ENCODE measurements at places on chromosomes 3 and 15.

DNA sequence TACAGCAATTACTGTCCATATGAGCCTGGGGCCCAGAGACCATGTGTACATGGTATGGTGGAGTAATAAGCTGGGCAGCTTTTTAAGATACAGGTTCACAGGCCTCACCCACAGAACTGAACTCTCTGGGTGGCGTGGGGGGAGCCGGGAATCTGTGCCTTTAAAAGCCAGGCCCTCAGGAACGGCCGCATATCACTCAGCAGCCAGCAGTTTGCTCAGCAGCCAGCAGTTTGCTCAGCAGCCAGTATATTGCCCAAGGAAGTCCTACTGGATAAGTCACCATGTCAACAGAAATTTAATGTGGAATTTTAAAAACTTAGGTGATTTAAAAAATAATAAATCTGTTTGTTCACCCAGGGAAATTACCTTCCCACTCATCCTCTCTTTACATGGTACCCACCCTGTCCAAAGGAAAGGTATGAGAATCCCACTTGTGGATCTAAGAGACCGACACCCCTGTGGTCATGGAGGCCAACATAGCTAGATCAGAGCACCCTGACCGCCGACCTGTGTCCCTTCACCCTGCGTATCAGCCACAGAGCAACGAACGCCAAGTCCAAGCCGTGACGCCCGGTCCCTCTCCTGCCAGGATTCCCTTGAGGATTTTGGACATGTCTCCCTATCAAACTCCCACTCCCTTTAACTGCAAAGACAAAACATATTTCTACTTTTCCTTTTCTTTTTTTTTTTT is 95.7 kb upstream of the CHRM5 start:
- DNase-seq, result no peak

- DNase-seq, result no peak
Observed at GRCh38 chr3:50412231-50412754, 53.0 kb upstream of the TMEM115 start.

- no peak for DNase-seq
Observed at GRCh38 chr15:61248790-61249189, 19.7 kb upstream of the RORA start.

GRCh38 chr3:98460220-98460619 is 2.8 kb upstream of the OR5K1 start:
- DNase-seq, result no peak

GRCh38 chr3:106810300-106810875 is 566.9 kb upstream of the CCDC54 start:
- no peak for DNase-seq

GRCh38 chr3:20316238-20316637 is 130.2 kb upstream of the SGO1 start:
- DNase-seq, result no peak

DNA sequence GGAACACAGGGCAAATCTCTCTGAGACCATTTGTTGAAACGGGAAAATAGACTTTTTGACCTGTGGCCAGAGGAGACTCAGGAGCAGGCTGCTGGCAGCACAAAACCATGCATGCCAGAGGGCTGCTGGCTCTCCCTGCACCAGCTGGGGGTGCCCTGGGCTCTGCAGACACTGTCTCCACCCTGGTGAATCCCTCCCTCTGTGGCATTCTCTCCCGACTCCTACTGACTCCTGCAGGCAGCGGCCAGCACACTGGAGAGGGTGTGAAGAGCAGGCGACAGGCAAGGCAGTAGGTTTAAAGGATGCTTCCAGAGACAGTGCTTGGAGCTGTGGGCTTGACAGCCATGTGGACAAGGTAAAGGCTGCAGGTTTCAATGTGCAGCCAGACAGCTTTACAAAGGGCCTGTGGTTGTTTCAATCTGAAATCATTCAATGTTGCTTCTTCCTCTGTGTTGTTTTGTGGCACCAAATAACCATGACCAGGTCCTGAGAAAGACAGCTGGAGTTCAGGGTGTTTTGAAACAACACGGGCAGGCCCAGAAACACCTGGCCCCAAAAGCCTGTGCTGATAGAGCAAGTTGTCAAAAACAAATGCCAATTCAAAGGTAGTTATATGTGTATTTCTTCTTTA is 431.0 kb upstream of the ATP10A start:
- DNase-seq, result no peak

GRCh38 chr15:36803773-36804172 is 224.3 kb downstream of the CDIN1 start:
- no peak for DNase-seq

- DNase-seq, result no peak
Observed at GRCh38 chr3:183688874-183689273, 8.7 kb upstream of the YEATS2 start.

DNA sequence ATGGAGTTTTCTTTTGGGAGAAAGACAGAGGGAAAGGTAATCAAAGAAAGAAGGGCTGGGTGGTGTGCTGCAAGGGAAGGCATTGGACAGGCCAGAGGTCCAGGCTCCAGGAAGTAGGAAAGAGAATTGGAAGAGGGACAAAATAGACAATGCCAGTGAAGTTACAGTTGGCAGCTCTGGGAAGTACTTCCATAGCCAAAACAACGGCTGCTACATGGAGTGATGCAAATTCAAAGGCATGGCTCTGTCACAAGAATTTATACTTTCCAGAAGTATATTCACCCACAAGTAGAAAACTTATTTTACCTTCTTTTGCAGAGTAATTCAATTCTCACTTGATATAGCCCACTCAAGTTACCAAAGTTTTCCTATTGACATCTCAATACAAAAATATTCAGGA is 191.5 kb downstream of the TNIK start:
- DNase-seq, result no peak

DNA sequence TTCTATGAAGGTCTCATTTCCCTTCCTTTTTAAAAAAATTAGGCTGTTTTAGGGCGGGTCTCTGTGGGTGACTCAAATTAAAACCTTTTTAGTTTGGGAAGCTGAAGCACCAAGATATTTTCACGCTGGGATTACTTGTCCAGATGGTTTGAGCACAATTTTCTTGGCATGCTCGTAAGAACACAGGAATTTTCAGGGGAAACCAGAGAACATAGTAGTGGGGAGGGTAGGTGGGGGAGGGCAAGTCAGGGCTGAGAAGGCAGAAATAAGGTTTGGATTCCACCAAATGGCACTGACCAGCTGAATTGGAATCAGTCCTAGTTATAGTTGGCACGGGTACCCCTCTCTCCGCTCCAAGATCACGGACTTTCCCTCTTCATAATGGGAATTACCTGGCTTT is 97.3 kb upstream of the LRIG1 start:
- no peak for DNase-seq

GRCh38 chr3:178067721-178068120 is 468.5 kb upstream of the KCNMB2 start:
- DNase-seq, result no peak

GRCh38 chr3:172213904-172214303 is 174.5 kb downstream of the FNDC3B start:
- no peak for DNase-seq

GRCh38 chr3:66419036-66419435 is 81.8 kb downstream of the LRIG1 start:
- DNase-seq, result no peak

- no peak for DNase-seq
Observed at GRCh38 chr15:48060396-48060795, 60.4 kb upstream of the SLC24A5 start.

DNA sequence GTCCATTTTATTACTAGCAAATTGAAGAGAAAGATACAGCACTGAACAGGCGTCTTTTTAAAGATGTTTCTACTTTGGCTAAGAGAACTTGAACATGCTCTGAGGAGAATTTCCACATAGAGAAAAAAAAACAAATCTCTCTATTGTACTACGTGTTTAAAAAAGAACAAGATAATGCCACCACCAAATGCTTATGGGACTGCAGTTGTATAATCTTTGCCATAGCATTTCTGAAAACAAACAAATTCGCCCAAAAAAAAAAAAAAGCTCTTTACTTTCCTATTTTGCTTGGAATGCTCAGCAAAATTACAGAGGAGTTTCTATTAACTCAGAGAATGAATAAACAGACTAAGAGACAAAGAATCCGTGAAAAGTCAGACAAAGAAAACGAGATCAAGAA is 114.2 kb downstream of the CNTN3 start:
- no peak for DNase-seq

DNA sequence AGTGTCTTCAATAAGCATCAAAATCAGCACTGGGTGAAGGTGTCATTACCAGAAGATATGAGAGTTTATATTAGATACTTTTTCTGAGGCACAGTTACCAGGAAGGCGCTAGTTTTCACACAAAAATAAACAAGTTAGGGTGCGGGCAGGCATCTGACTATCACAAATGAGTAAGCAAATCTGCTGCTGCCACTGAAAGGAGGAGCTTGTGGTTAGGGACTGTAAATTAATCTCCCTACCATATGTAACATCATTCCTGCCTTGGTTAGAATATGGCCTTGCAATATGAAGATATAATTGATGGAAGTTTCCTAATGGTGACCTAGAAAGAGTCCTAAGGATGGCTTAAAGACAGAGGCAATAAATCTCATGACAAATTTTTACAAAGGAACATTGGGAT is 19.5 kb upstream of the EID1 start:
- DNase-seq, result no peak

- DNase-seq, result no peak
Observed at GRCh38 chr15:74610302-74610951, 5.2 kb upstream of the CLK3 start.

Data from HCT116 (cell line).